Heart right ventricle (tissue), 16 donors: ENCODE measurements at places on chromosomes 2 and 18. TPM values are rescaled to one million over a fixed set of nuclear protein-coding genes. Genes with fewer than 3 reads are reported as not detected.

CCDC142 gene
- polyA plus RNA-seq = 3.2 TPM

MRO gene
- polyA plus RNA-seq = 0.22 TPM

PCBP1 gene
- polyA plus RNA-seq = 288 TPM

MEP1B gene
- polyA plus RNA-seq = not detected

ERBB4 gene
- polyA plus RNA-seq = 1.4 TPM

CAVIN2 gene
- 38.6 TPM for polyA plus RNA-seq

LBX2 gene
- 0.44 TPM for polyA plus RNA-seq

CRYGC gene
- polyA plus RNA-seq = not detected
